ENCODE measurements at places on chromosomes 5 and 9.

GRCh38 chr5:14223372-14223771, 80.2 kb downstream of the TRIO start:
- no peak for DNase-seq

DNA sequence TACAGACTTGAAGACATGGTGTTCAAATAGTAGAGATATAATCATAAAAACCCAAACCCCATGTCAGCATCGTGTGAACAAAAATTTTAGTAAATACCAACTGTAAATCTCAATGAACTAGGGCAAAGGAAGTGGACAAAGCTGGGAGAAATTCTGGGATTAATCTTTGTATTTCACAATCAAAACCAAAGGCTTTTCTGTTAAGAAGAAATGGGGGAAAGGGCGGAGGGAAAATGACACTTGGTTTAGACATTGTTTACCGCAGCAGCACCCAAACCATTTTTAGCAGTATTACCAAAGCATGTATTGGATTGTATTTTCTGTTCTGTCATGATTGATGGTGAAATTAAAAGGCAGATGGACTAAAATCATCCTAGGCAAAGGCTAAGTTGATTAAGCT, 134.2 kb upstream of the PRSS3 start:
- no peak for DNase-seq

DNA sequence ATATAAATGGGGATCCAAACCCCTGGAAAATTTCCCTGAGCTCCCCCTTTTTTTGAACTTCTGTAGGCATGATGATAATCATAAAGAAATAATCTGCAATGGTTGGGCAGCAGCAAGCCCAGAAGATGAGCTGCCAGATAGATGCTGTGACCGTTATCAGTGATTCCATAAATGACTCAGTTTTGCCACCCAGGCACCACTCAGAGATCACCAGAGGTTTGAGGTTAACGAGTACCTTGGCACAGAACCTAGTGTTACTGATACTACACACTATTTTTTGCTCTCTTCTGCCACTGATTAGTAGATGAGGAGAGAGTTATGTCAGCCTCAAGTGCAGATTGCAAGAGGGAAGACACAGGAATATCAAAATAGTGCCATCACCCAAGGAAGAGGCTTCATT, 199.3 kb upstream of the PTGER4 start:
- DNase-seq: no peak

GRCh38 chr5:79850316-79850822, 140.7 kb downstream of the MTX3 start:
- no peak for DNase-seq

DNA sequence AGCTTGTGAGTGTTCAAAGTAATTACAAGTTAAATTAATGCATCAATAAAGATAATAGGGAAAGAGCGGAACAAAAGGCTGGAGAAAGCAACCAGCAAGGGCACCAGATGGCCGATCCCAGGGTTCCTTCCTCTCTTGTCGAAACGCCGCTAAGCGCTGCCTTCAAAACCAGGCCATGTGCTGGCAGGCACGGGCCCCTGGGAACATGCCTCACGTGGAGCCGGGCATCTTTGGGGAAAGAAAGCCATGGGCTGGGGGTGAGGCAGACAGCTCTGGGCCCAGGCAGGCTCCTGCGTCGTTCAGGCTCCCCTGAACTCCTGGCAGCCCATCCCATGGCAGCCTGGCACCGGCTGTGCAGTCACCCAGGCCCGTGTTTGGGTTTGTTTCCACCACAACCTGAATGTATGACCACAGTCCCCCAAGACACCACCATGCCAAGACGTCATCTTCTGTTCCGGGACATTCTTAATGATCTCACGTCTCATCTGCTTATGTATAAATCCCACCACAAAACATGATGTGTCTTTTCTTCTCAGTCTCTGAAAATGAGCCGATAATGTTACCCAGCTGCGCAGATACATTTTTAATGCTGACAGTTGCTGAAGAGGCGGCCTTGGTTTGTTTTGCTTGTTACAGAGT, 110.4 kb upstream of the SARDH start:
- DNase-seq: no peak

DNA sequence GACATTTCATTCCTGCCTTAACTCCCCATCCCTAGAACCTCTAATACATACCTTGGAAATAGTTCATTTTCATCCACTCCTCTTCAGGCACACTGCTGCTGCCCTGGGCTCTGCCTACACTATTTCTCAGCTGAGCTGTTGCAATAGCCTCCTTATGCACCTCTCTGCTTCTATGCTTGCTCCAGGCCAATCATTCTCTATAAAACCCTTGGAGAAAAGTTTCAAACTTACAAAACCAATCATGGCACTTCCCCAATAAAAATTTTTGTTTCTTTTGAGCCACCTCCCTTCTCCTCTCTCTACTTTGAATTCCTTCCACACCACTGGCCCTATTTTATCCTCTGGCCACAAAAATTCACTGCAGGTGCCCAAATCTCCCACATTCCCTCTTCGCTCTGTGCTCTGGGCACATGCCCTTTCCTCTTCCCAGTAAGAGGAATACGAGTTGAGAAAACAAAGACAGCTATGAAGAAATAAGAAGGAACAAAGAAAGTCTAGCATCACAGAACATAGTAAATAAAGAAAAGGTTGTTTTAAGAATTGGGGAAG, 301.4 kb downstream of the ELAVL2 start:
- no peak for DNase-seq

DNA sequence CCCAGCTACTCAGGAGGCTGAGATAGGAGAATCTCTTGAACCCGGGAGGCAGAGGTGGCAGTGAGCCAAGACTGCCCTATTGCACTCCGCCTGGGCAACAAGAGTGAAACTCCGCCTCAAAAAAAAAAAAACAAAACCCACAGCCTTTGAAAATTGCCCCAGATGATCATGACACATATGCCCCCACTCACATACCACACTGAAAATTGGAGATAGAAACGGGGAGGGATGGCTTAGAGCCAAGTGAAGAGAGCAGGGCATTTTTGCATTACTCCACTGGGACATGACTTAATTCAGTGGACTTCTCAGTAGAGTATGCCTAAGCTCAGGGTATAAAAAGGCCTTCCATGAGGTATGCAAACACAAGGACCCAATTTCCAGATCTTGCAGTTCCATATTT, 309.3 kb downstream of the BNC2 start:
- no peak for DNase-seq

DNA sequence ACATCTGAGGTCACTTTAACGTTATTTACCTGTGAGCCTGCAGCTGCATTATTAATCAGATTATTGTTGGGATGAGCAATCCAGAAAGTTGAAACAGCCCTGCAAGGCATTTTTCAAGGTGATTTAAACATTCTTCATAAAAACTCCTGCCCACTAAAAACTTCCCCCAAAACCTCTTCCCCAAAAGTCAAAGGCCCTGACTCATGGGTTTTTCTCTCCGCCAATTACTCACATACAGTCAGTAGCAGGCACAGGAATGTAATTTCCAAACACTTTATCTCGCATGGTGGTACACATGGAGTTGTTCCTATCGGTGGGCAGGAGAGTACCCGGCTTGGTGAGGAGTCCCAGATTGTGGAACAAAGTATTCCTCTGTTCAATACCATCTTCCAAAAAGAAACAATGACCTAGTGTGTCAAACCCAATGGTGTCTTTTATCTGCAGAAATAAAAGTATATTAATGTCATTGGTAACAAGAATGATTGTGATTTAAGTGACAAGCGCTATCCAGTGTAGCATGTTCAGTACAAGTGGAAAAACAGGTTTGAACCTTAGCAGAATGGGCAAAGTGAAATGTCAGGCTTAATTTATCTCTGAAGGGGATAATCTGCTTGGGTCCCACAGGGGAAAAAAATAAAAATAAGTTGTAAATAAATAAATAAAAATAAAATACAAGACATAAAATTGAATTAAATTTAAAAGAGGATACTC, 38.3 kb downstream of the CEMIP2 start:
- DNase-seq: no peak

GRCh38 chr5:51095486-51095885, 287.8 kb upstream of the ISL1 start:
- DNase-seq: no peak

- DNase-seq: no peak
These were observed 130.1 kb downstream of the GAPVD1 start for GRCh38 chr9:125391704-125392103.

- DNase-seq: no peak
These were observed 467.8 kb downstream of the TMEM232 start for GRCh38 chr5:110258460-110259216.

GRCh38 chr5:135079099-135079681, 45.2 kb upstream of the PITX1 start:
- DNase-seq: no peak

GRCh38 chr5:111735583-111736270, 21.3 kb downstream of the NREP start:
- DNase-seq: no peak

Data from activated effector memory CD4-positive, alpha-beta T cell treated with Interleukin-2 at 50 U/mL for 16 hours (primary cell).